ENCODE measurements at places on chromosomes 1 and 21. TPM values are rescaled to one million over a fixed set of nuclear protein-coding genes. Genes with fewer than 3 reads are reported as not detected.

Gene OR4F29
- total RNA-seq, result not detected

Gene NENF
- 75.4 TPM for total RNA-seq

Gene KRTAP21-2
- total RNA-seq, result not detected

Gene PAPPA2
- total RNA-seq, result 0.18 TPM

Gene NHLH1
- total RNA-seq, result 0.05 TPM

Gene IFI44L
- 2.8 TPM for total RNA-seq

Gene GBP7
- not detected for total RNA-seq

Gene RAB42
- 1.5 TPM for total RNA-seq

Gene CNKSR1
- total RNA-seq, result 1.0 TPM

Gene BSND
- not detected for total RNA-seq

Gene IARS2
- 56.8 TPM for total RNA-seq

Gene ARHGEF10L
- 16.6 TPM for total RNA-seq

Gene TCHHL1
- not detected for total RNA-seq

Gene UBE2J2
- total RNA-seq, result 80.3 TPM

Gene OR4F16
- not detected for total RNA-seq

Gene LHX8
- total RNA-seq, result not detected

Gene OR2T34
- not detected for total RNA-seq

Gene SLC6A9
- 1.5 TPM for total RNA-seq

Gene PRKAA2
- 1.3 TPM for total RNA-seq

Gene KRTAP13-2
- total RNA-seq, result not detected

Gene C1orf226
- 4.2 TPM for total RNA-seq

Gene SYNJ1
- total RNA-seq, result 9.2 TPM

Gene PDE9A
- 0.41 TPM for total RNA-seq

Gene ACTL8
- not detected for total RNA-seq

Gene PYCR2
- total RNA-seq, result 40.5 TPM

Gene OXCT2
- 2.5 TPM for total RNA-seq

Gene CCDC181
- total RNA-seq, result 0.41 TPM

Gene KCNN3
- total RNA-seq, result 4.8 TPM

Gene LRRC39
- total RNA-seq, result 0.53 TPM

Gene KCNJ6
- total RNA-seq, result 0.29 TPM

Gene PADI1
- total RNA-seq, result 0.18 TPM

Gene PLEKHN1
- 1.4 TPM for total RNA-seq

Gene DCST1
- total RNA-seq, result not detected

Gene TRIM63
- not detected for total RNA-seq

Gene KISS1
- total RNA-seq, result not detected

Gene UBXN10
- 0.24 TPM for total RNA-seq

Gene NEXN
- 3.9 TPM for total RNA-seq

Gene NT5C1A
- total RNA-seq, result not detected

Gene THAP3
- 19.7 TPM for total RNA-seq

Gene PIGV
- total RNA-seq, result 9.5 TPM

Gene MAP3K21
- total RNA-seq, result 0.53 TPM

Gene ATAD3C
- total RNA-seq, result not detected

Gene LAD1
- total RNA-seq, result 1.1 TPM

Gene KCNK2
- total RNA-seq, result 0.05 TPM

Gene SV2A
- total RNA-seq, result 2.6 TPM

Gene HAO2
- not detected for total RNA-seq

Gene RUNX3
- total RNA-seq, result not detected
